ENCODE measurements at places on chromosomes 5 and 9.

GRCh38 chr9:131272212-131272611, 4.1 kb downstream of the FAM78A start:
- DNase-seq = no peak

GRCh38 chr5:104909803-104910202, 1347.2 kb upstream of the NUDT12 start:
- no peak for DNase-seq

GRCh38 chr9:104586496-104587180, 12.6 kb downstream of the OR13C5 start:
- DNase-seq = no peak

- no peak for DNase-seq
Measured at GRCh38 chr5:1445313-1445688, at the start of gene SLC6A3. SLC6A3 (minus strand) TSS chr5:1445440; CDS start chr5:1443197, 2,243 bp downstream.

DNA sequence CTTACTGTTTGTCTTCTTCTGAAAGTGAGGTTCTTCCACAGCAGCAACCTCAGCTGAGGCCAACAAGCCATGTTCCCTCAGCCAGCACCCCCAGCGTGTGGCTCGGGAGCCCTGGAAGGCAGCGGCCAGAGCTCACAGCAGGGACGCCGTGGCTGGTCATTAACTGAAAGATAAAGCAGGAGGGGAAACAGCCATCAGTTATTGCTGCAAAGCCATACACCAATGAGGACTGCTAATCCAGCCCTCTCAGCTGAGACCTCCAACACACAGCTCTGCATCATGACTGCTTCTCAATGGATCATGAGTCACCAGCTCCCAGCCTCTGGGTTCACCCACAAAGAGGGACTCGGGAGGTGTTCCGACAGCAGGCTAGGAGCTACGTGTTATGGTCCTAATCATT, 24.3 kb downstream of the ABCA1 start:
- no peak for DNase-seq

- no peak for DNase-seq
Measured at GRCh38 chr5:77218263-77218662, 7.8 kb downstream of the PDE8B start.

GRCh38 chr9:77705636-77706035, 57.5 kb upstream of the GNA14 start:
- no peak for DNase-seq

DNA sequence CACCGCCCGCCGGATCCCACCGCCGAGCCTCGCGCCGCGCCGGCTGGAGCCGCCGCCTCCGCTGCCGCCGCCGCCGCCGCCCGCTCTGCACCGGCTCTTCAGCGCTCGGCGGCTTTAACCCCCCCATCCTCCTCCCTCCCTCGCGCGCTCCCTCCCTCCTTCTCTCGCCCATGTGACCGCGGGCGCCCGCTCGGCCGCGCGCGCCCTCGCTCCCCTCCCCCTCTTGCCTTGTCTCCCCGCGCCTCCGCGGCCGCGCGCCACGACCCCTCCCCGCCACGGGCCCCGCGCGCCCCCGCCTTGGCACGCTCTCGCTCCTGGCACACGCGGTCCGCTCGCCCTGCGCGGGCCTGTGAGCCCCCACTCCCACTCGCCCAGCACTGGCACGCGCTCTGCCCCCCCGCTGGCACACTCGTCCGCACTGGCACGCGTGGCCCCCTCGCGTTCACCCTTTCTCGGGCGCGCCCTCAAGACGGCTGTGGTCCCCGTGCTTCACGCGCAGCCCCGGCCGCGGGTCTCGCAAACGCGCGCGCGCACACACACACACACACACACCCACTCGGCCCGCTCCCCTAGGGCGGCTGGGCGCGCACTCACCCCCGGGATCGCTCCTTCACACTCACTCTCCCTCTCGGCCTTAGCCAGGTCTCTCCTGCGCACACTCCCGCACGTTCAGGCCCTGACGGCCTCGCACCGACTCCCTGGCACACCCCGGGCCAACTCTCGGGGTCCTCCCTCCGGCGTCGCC, at the start of gene CNTFR:
Gene CNTFR, minus strand, starts transcription at position 89 of the 745 bp plus-strand sequence. CDS start 20,743 bp downstream, outside the sequence.
- DNase-seq = no peak

- no peak for DNase-seq
Measured at GRCh38 chr5:66415208-66415607, 181.0 kb upstream of the MAST4 start.

Measured in SHP77 (cell line).